Posterior vena cava (tissue), 2 donors: ENCODE measurements at places on chromosomes 4 and X.

DNA sequence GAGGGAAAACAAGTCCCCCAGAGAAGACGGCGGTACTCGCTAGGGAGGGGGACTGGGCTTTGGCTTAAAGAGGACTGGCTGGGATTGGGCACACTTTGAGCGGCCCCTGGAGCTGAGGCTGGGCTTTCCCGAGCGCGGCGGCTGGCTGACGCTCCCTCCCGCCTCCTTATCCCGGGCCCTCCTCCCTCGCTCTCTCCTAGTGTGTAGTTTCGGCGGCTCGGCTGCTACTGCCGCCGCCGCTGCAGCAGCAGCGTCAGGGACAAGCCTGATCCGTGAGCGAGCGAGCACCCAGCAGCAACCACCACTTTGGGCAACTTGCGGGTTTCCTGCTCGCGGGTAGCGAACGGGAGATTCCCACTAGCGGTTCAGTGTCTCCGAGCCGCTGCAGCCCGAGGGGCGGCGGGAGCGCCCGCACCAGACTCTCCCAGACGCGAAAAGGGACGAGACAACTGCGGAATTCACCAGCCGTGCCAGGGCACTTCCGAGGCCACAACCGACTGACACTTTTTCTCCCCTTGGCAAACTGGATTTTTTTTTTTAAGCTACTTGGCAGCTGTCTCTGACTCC is 632 bp upstream of the PCDH7 start:
- peak; percentile 85 for DNase-seq

GRCh38 chrX:1472975-1473374 is 20.3 kb upstream of the ASMTL start:
- DNase-seq = no peak

- peak; percentile 74 for DNase-seq
These were observed 7.9 kb downstream of the GTPBP6 start for GRCh38 chrX:310621-311155.

DNA sequence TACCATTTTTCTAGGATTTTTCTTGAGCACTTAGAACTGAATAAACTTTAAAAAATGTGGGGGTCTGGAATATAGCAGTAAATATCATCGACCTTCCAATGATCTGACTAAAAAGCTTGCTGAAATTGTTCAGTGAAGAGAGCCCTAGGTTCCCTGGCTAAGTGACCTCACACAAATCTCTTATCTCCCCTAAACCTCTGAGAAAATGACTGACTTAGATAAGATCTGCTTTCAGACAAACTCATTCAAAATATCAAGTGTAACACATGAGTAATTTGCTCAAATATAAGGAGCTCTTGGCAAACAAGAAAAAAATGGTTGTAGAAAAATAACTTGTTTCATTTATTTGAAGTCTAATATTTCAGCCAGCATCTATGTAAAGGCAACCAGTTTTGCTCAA is 441.7 kb upstream of the SLIT2 start:
- DNase-seq = no peak

- no peak for DNase-seq
These were observed 11.2 kb downstream of the ATOH1 start for GRCh38 chr4:93839704-93840103.

GRCh38 chr4:54541426-54542118 is 116.2 kb upstream of the KIT start:
- no peak for DNase-seq

GRCh38 chr4:138494931-138495330 is 252.8 kb upstream of the SLC7A11 start:
- no peak for DNase-seq

DNA sequence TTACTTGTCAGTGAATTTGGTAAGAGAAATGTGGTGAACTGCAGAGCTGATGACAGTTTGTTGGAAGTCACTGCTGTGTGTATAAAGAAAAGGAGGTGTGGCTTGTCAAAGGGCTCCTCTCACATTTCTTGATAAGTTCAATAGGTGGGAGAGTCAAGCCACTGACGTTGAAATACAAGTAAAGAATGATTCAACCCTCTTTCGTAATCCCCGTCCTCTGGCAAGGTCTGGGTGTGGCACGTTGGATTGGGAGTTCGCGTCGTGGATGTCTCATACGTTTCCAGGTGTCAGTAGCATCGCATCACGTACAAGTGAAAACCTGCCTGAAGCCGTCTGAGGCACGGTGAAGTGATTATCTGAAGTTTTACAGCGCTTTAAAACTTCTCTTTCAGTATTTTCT is 76.4 kb downstream of the EGF start:
- no peak for DNase-seq

GRCh38 chrX:70921709-70922352 is 9.1 kb downstream of the SLC7A3 start:
- no peak for DNase-seq

GRCh38 chr4:159177265-159178150 is 74.6 kb downstream of the RAPGEF2 start:
- DNase-seq = no peak

GRCh38 chr4:184282895-184283654 is 65.4 kb upstream of the ENPP6 start:
- no peak for DNase-seq

DNA sequence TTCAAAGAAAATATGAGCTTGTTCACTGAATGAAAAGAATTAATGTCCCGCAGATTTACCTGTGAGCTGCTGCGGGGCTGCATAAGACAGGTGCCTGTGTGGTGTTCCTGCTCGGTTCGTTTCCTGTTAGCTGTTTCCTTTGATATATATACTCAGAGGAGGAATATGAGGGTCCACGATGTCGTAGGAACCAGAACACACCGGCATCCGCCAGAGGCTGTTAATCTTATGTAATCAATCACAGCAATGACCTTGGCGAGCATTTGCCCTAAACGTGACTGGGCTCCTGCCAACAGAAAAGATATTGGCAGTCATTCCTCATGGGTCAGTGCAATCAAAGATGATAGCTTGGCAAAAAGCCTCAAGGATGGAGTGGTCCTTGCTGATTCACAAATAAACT is 260.1 kb downstream of the EVC2 start:
- DNase-seq = no peak

DNA sequence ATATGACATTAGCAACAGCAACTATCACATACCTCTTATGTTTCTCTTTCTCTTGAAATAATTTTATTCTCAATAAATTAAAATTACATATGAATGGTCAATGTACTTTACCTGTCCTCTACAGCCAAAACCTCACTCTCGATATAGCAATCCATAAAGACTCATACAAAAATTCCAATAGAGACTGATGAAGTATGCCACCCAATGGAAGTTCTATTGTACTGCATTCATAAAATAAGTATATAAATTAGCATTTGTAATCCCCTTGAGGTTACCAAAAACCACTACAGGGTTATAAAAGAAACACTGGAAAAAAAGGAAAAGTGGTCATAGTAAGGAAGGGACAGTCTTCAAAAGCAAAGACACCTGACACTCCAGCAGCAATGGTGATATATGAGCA is 32.8 kb downstream of the CLDN2 start:
- DNase-seq = no peak

DNA sequence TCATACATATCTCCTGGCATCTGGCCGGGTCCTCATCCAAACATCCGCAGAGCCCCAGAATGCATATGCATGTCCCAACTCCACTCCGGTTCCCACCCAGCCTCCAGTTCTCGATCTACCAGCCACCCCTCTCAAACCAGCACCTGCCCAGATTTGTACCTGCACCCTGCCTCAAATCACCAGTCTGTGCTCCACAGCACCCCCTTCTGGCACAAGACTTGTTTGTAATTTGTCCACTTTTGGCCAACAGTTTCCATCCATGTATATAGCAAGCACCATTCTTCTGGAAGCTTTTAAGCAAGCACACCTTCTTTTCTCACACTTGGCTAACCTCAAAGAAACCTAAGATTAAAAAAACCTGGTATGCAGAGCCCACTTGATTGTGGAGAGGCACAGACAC is 644.1 kb downstream of the MID1IP1 start:
- DNase-seq = no peak

- DNase-seq = no peak
These were observed 82.8 kb downstream of the ARSF start for GRCh38 chrX:3124031-3124430.

DNA sequence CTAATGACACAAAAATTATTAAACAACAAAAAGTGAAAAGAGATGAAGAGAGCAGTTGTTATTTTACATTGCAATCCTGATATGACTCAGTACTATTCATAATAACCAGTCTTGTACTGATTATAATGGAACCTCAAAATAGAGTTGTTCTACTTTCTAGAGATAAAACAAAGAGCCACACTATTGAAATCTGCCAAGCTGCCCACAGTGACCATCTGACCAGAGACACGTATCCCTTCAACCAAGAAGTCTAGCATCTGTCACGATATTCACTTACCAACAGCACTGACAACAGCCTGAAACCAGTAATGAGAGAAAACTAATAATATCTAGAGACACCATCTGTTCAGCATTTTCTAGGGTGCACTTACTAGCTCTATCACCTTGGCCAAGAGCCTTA is 466.7 kb downstream of the NKX6-1 start:
- no peak for DNase-seq

- DNase-seq = no peak
These were observed 59.2 kb upstream of the TMEM47 start for GRCh38 chrX:34716302-34716701.

DNA sequence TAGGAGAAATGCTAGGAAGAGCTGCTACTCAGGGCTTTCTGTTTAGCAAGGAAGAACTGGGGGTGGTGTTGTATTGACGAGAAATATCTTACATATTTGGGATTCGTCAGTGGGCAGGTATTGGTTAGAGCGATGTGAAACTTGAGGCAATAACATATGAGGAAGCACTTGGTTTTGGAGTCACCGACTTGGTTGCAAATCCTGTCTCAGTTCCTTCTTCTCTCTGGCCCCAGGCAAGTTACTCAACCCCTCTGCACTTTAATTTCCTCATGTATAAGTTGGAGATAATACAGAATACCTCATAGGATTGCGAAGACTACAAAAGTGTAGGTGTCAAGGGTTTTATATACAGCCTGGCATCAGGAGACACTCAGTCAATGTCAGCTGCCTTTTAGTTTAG is 34.1 kb downstream of the GPAT3 start:
- DNase-seq = no peak

DNA sequence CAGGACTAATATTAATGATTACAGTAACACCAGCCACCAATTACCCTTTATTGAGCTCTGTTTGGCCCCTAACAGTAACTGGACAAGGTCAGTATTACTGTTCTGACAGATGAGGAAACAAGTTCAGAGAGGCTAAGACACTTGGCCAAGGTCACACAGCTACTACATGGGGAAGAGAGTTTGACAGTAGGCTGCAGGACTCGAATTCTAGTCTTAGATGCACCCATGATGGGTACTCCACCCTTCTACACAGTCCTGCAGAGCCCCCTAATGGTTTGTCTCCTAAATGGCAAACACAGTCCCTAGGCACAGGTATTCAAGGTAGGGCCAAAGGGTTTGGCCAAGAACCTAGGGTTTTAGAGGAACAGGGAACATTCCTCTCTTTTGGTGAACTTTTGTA is 93.9 kb downstream of the NSUN7 start:
- no peak for DNase-seq

DNA sequence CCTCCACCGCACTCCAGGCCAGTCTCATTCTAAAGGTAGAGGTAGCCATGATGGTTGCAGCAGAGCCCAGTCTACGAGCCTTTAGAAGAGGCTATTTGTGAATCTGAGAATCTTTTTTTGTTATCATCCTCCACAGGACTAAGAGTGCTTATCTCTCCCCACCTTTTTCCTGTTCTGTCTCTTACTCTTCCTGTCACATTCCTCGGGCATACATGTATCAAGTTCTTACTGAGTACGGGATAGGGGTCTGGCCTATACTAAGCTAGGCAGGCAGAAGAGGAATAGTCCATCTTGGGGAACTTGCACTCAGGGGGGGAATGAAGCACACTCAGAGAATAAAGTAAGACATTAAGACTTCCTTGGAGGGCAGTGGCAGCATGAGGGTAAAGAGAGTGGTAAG is 25.7 kb downstream of the LAS1L start:
- DNase-seq = no peak

DNA sequence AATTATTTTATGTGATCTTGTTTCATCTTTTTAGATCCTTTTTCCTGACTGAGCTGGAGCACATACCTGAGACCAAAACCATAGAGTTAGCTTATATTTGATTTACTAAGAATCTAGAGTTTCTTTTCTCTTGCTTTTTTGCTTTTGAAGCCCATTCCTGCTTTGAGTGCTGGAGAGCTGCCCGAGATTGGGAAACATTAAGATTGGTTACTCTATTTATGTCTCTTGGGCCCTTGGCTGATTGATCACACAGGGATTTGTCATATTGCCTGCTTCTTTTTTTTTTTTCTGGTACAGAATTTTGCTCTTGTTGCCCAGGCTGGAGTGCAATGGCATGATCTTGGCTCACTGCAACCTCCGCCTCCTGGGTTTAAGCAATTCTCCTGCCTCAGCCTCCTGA is 73.9 kb downstream of the REPS2 start:
- DNase-seq = no peak

DNA sequence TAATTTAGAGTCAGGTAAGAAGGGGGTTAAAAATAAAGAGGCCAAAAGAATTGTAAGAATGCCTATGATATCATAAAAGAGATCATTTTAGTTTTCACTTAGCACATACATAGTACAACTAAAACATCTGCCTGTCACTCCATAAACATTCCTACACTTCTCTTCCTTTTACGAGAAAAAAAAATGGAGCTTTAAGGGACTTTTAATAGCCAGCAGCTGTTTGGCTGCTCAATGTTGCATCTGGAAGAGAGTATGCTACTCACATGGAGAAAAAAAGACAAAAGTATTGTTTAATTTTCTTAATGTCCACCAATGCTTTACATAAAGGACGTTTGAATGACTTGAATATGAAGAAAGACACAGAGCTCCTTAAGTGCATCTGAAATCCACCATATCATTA is 48.7 kb upstream of the TNIP3 start:
- no peak for DNase-seq

DNA sequence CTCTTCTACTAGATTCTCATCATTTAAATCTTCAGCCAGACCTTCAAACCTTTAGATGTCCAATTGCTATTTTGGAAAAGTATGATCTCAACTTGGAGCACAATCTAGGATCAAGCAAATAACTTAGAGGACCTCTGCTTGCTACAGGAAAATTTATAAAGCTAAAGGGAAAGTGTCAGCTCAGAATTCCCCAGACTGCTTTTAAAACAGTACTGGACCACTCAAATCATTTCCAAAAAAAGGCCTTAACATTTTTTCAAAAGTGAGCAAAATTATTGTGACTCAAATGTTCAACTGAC is 169.8 kb downstream of the PARM1 start:
- DNase-seq = no peak

DNA sequence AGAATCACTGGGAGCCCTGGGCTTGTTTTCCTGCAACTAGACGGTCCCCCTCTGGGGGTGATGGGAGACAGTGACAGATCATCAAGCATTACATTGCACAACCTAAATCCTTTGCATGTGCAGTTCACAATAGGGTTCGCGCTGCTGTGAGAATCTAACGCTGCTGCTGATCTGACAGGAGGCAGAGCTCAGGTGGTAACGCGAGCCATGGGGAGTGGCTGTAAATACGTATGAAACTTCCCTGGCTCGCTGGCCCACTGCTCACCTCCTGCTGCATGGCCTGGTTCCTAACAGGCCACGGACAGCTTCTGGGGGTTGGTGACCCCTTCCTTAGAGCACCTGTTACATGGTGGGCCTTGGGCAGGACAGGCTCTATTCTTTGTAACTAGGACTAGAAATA is 10.4 kb downstream of the PAQR3 start:
- DNase-seq = no peak

GRCh38 chr4:123553279-123553678 is 156.7 kb downstream of the SPRY1 start:
- DNase-seq = no peak
